ENCODE measurements at places on chromosomes 11 and 22.

DNA sequence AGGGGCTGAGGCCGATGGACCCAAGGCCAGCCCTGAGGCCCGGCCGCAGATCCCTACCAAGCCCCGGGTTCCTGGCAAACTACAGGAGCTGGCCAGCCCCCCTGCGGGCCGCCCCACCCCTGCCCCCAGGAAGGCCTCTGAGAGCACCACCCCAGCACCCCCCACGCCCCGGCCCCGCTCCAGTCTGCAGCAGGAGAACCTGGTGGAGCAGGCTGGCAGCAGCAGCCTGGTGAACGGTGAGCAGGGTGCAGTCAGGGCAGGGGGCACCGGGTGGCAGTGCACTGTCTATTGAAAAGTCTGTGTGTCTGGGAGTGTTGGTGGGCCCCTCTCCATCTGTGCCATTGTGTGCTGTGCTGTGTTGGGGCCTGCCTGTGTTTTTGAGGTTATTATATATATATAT, 16.1 kb downstream of the MICALL1 start:
- no peak for DNase-seq

DNA sequence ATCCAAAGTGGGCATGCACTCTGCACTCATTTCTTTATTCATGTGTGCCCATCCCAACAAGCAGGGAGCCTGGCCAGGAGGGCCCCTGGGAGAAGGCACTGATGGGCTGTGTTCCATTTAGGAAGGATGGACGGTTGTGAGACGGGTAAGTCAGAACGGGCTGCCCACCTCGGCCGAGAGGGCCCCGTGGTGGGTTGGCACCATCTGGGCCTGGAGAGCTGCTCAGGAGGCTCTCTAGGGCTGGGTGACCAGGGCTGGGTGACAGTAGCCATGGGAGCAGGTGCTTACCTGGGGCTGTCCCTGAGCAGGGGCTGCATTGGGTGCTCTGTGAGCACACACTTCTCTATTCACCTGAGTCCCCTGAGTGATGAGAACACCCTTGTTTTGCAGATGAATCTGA, 129.3 kb upstream of the B3GAT1 start:
- no peak for DNase-seq

- DNase-seq: no peak
These were observed 116.5 kb upstream of the ANO5 start for GRCh38 chr11:22076271-22076930.

GRCh38 chr11:130449996-130450769, 1.7 kb downstream of the ADAMTS15 start:
- no peak for DNase-seq

- DNase-seq: no peak
These were observed 14.6 kb upstream of the SYT13 start for GRCh38 chr11:45300715-45301114.

- no peak for DNase-seq
These were observed 13.6 kb downstream of the NPTXR start for GRCh38 chr22:38830026-38830844.

- DNase-seq: no peak
These were observed 727.1 kb downstream of the NELL1 start for GRCh38 chr11:21396342-21397008.

DNA sequence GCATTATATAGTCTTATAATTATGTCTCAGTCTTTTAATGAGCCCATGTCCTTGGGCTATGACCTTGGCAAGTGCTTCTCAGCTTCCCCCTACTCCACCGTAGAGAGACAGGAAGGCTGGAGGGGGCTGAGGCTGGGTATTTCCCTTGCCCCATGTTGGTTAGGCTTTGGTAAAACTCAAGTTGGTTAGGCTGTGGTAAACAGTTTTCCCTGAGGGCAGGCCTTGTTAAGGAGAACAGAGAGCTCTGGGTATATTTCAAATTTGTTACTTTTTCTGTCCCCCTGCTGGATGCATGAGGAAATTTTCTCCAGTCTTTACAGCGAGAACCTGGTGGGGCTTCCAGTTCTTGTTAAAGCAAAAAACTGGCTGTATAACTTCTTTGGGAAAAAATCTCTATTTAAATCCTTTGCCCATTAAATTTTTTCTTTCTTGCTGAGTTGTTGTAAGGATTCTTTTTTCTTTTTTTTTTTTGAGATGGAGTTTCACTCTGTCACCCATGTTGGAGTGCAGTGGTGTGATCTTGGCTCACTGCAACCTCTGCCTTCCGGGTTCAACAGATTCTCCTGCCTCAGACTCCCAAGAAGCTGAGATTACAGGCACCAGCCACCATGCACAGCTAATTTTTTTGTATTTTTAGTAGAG, 12.2 kb upstream of the DCHS1 start:
- DNase-seq: peak; percentile 72

DNA sequence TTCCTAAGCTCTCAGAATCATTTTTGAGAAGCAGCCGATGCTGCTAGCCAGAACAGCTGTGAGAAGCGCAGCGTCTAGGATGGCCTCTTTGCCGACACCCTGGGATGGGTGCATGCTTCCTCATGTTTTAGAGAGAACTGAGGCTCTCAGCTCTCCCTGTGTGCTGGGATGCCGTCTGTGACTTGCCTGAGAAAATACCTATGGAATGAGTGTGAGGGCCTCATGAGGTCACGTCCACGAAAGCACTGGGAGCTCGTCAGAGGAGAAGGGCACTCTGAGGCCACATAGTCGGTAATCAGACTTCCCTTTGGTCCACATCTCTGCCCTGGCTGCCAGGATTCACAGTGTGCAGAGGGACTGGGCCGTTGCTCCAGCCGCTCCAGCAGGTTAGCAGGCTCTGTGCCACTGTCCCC, 54.7 kb downstream of the MICAL3 start:
- no peak for DNase-seq

GRCh38 chr11:10856689-10857458, 979 bp downstream of the ZBED5 start:
- DNase-seq: no peak

- no peak for DNase-seq
These were observed 92.5 kb upstream of the CARD18 start for GRCh38 chr11:105232021-105232420.

DNA sequence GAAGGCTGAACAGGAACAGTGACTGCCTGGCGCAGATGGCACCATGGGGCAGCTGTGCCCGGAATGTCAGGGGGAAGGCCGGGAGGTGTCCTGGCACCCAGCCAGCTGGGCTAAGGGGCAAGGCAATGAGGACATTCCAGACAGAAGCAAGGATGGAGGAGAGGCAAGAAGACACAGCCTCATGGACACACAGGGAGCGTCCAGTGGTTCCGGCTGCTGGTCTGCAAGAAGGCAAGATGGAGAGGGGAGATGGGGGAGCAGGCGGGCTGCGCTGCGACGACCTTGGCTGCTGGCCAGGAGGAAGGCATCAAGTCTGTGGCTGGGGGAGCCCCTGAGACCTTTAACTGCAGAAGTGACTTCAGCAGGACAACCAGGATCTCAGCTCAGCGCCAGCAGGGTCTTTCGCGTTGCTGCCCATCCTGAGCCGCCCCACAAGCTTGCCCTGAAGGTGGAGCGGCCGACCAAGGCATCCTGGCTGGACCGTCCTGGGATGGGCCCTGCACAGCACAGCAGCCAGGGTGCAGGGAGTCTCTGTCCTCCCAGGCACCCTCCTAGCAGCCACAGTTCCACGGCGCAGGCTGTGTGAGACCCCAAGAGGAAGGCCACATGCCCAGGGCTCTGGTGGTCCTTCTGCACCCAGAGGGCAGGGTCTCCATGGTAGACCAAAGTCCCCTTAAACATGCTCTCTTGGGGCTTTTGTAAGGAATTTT, 531.7 kb downstream of the BRD1 start:
- no peak for DNase-seq

DNA sequence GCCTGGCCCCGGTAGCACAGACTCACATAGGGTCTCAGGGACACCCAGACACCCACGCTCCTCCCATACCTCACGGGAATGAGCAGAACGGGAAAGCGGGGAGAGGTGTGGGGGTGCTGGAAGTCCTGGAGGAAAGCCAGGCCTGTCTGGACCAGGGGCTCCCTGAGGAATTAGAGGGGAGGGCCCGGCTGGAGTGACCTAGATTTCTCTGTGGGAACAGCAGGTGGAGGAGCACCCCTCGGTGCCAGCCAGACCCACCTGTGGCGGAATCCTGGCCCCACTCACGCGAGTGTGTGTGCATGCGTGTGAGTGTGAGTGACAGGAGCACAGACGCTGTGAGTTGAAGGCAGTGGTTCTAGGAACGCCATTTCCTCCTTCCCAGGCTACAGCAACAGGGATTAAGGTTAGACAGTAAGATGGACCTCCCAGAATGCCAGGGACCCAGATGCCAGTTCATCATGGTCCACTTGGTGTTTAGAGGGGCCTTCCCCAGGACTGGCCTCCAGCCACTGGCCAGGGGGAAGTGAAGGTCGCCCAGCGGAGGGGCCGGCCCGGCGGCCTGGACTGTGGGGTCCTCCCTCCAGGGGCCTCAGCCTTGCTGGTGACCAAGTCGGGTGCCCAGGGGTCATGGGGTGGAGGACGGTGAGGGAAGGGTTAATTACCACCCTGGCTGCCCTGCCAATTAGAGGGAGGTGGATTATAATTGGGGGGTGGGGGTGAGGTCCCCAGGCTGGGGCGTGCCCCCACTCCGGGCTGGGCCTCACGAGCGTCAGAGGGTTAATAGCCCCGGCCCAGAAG, 1.0 kb downstream of the PKP3 start:
- no peak for DNase-seq

DNA sequence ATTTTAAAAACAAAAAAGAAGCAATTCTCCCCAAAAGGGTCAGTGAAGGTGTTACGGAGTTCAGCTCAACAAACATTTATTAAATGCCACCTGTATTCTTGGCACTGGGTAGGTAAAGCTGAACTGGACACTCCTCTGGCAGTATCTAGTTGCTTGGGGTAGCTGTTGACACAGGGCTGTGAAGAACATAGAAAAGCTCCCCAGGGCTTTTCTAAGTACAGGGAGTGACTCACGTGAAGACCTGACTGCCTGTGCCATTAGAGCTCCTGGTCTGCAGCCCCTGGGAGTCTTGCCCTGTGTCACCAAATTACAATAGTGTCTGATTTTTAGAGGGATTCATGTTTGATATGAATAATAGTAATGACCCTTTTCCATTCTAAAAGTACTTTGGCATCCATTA, 43.6 kb downstream of the COA4 start:
- DNase-seq: no peak

- DNase-seq: peak; percentile 60
These were observed 43.0 kb upstream of the USP47 start for GRCh38 chr11:11798586-11799438.

DNA sequence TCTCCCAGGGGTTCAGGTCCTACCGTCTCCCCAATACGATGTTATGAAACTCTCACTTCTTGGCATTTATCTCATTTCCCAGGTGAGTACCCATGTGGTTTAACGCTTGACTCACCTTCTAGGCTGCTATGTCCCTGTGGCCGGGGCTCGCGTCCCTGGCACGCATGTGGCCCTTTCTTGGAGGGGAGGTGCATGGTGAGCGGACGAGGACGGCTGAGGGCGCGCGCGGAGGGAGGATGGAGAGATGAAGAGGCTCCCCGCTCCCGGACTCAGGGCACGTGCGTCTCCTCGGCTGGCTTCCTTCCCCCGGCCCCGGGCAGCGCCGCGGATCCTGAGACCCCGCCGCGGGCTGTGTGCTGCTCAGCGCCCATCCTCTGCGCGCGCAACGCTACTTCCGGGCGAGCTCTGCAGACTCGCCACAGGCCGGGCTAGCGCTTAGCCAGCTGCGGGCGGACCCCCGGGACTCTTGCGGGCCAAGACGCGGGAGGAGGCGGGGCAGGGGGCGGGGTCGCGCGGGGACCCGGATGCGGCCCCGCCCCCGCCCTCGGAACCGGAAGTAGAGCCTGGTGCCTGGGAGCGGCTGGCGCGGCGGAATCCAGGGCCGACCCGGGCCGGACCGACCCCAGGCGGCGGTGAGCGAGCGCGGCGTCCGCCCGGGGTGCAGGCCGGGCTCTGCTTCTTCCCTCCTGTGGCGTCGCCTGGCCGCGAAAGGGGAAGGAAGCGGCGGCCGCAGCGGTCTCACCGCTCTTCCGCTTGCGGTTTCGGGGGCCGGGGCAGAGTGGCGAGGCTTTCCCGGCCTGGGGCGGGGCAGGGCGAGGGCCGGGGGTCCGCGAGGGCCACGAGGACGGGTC, at the start of gene CTTN:
Gene CTTN, plus strand, starts transcription at position 547 of the 851 bp plus-strand sequence. CDS start 8,769 bp downstream, outside the sequence.
- peak; percentile 14 for DNase-seq

DNA sequence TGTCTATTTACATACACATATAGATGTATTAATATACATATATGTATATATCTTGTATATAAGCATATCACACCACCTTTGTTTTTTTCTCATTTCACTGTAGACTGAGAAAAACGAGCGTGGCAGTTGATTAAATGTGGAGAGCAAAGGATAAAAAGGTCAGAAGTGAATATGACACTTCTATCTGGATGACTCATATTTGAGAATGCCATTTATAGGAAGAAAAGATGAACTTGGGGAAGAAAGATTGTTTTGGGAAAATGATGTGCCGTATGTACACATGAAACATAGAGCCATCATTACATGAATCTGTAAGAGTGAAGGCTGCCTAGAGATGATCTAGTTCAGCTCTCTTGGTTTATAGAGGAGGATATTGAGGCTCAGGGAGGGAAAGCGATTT, 28.7 kb downstream of the AMOTL1 start:
- DNase-seq: no peak

GRCh38 chr22:32511776-32512175, 37.2 kb downstream of the FBXO7 start:
- no peak for DNase-seq

- no peak for DNase-seq
These were observed 11.6 kb downstream of the PPFIBP2 start for GRCh38 chr11:7525424-7525823.

DNA sequence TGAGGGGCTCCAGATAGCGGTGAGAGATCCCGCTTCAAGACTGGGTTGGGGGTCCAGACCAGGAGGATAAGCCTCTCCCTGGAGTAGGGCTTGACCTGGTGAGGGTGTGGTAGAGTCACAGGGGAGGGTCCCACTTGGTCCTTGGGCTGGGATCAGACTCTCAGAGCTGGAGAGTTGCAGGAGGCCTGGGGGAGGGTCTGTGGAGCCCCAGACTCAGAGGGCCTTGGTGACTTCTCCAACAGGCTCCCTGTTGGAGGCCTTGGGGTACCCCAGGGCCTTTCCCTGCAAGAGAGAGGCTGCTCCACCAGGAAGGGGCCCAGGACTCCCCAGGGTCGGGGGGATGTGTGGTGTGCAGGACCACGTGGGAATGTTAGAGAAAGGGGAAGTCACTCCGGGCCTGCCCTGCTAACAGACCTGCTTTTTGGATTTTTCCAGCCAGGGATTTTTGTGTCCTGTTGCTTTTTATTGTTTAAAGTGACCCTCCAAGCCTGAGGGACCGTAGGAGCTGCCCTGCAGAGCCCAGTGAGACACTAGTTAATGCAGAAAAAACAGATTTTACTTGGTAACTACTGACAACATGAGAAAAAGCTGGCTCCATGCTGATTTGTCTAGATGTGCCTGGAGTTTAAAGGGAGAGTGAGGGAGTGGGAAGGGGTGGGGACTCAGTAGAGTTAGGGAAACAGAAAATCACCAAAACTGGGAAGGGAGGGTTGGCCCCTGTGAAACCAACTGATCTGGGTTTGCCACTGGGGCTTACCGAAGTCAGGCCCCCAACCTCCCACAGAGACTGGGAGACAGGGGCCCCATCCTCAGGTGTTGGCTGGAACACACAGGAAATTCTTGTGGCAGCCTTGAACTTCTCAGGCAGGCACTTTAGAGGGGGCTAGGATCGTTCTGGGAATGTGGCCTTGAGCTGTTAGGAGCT, 801 bp upstream of the TXNRD2 start:
- DNase-seq: no peak
